Activated T-helper 1 cell treated with anti-CD3 and anti-CD28 coated beads, Interleukin-2, amount 50 U/mL, for 16 hours (primary cell): ENCODE measurements at places on chromosomes 13 and 19.

GRCh38 chr13:73851104-73851503 lies 283.1 kb downstream of the KLF12 start:
- DNase-seq = no peak

DNA sequence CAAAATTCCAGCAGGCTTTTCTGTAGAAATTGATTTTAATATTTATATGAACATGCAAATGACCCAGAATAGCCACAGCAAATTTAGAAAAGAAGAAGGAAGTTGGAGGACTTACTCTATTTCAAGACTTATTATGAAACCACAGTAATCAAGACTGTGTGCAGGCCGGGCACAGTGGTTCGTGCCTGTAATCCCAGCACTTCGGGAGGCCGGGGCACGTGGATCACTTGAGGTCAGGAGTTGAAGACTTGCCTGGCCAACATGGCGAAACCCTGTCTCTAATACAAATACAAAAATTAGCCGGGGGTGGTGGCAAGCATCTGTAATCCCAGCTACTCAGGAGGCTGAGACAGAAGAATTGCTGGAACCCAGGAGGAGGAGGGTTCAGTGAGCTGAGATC lies 6.0 kb upstream of the FFAR2 start:
- DNase-seq = no peak

- DNase-seq = no peak
Observed at GRCh38 chr13:34307607-34308006, 489.7 kb downstream of the RFC3 start.

DNA sequence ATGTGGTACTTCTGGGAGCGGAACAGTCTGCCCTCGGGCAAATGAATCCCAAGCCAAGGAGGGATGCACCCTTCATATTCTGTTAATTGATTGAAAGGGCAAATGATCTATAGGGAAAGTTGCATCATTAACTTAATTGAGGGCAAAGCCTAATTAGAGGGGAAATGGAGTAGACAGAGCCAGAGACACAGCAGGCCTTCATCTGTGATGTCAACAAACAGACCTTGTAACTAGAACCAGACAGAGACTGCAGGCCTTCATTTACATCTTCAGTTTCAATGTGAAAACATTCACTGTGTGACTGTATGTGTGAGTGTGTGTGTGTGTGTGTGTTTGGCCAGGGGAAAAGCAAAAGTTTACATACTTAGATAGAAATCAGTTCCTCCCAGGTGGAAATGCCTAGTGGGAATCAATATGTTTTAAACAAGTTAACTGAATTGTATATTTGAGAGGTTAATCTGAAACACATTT lies 126.4 kb downstream of the SPRY2 start:
- no peak for DNase-seq

GRCh38 chr13:33182729-33183128 lies 102.8 kb downstream of the STARD13 start:
- no peak for DNase-seq
